ENCODE measurements at places on chromosomes 7 and 10.

DNA sequence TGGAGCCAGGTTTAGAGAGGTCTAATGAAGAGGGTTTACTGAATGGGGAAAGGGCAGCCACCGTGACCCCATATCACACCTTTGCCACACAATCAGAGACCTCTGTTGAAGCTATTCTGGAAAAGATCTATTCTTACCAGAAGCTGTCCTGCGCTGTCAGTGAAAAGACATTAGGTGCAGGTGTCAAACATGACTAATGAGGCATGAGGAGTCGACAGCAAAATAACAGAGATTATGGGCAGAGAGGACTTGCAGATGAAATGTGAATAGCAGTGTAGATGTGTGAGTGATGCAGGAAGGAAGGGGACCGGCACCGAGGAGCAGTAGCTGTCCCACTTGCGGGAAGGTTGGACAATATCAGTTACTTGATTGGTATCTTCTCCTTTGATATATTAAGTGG lies 627.7 kb upstream of the GALNT17 start:
- DNase-seq = no peak

GRCh38 chr10:106567629-106568028 lies 596.9 kb downstream of the SORCS1 start:
- no peak for DNase-seq

- DNase-seq = no peak
Measured at GRCh38 chr7:25314094-25314730, 85.9 kb upstream of the NPVF start.

- no peak for DNase-seq
Measured at GRCh38 chr10:48389272-48389671, 82.8 kb downstream of the MAPK8 start.

GRCh38 chr10:11849911-11850310 lies 26.8 kb downstream of the PROSER2 start:
- no peak for DNase-seq

DNA sequence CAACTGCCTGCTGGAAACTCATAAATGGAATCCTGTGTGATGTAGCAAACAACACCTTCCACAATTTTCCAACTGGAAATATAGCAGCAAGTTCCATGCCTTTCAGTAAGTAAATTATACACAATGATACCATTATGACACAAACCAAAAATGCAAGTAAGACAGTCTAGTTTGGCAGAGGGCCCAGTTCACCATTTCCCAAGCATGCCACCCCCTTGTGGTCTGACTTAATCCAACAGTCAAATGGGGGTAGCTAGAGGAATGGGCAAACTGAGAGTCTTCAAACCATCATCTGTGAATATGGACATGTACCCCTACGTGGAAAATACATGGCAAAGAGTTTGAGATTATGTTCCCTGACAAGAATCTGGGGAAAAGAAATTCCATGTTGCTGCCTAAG lies 137.6 kb upstream of the VWC2 start:
- no peak for DNase-seq

- no peak for DNase-seq
Measured at GRCh38 chr7:99296471-99296870, 23.8 kb downstream of the MYH16 start.

DNA sequence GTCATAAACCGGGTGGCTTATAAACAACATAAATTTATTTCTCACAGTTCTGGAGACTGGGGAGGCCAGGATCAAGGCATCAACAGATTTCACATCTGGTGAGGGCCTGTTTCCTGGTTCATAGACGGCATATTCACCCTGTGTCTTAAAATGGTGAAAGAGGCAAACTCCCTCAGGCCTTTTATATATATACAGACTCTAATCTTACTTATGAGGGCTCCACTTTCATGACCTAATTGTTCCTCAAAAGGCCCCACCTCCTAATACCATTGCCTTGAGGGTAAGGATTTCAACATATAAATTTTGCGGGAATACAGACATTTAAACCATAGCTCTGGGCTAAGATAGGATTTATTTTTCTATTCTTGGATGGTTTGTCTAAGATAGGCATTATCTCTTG lies 187.2 kb downstream of the PPP1R3A start:
- DNase-seq = no peak

GRCh38 chr10:106619346-106619745 lies 545.2 kb downstream of the SORCS1 start:
- DNase-seq = no peak

- DNase-seq = no peak
Measured at GRCh38 chr7:158751751-158752150, 47.1 kb upstream of the NCAPG2 start.

GRCh38 chr10:21458126-21458871 lies 67.2 kb downstream of the SKIDA1 start:
- DNase-seq = no peak

- no peak for DNase-seq
Measured at GRCh38 chr10:491667-492424, 197.6 kb downstream of the DIP2C start.

GRCh38 chr7:106369816-106370215 lies 85.0 kb upstream of the NAMPT start:
- no peak for DNase-seq

GRCh38 chr7:5314864-5315263 lies 32.1 kb downstream of the SLC29A4 start:
- DNase-seq = no peak

- no peak for DNase-seq
Measured at GRCh38 chr7:20839196-20839735, 52.6 kb upstream of the SP8 start.

- no peak for DNase-seq
Measured at GRCh38 chr7:123863461-123863860, 18.5 kb downstream of the HYAL4 start.

DNA sequence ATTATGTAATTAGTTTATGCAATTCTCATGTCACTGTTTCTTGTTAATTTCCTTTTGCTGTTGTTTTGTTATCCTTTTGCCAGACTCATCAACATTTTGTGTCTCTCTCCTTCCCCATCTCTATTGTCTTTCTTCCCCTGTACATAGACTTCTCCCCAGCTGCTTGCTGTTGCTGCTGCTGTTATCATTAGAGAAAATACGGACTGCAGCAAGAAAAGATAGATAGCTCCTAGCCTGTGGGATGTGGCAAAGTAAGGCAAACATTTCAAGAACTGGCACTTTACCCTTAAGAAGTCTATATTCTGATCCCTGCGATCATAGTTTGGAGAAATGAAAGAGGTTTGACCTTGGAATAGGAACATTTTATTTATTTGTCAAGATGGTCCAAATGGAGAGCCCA lies 162.2 kb downstream of the AOAH start:
- DNase-seq = no peak

DNA sequence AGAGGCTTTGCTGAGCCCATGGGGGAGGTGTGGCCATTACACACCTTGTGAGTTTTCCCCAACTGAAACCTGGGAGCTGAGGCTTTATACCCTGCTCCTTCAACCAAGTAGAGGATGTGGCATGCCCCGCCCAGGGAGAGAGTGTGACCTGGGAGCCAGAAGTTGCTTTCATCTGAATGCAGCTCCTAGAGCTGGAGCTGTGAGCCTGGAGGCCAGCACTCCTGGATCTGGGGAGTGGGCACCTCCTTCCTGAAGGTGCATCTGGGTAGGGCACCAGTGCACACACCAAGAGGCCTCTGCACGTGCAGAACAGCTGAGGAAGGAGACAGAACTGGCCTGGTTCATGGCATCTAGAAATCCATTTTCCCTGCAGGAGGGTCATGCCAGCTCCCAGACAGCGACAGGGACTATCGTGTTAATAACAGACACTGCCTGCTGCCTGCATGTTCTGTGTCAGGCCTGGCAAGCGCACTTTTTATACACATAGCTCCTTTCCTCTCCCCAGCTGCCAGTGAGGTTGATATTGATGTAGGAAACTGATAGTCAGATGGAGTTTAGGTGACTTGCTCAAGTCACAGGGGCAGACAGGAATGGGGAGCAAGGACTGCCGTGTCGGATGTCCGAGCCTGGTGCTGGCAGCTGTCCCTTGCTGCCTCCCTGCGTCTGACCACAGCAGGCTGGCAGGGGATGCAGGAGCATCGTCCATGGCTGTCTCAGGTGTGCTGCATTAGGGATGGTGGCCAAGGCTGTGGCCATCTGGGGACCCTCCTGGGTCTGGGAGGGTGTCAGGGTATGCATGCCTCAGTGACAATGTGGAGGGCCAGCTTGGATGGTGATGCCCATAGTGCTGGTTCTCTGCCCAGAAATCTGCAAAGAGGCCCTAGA lies 189.9 kb upstream of the CXCL12 start:
- DNase-seq = no peak

DNA sequence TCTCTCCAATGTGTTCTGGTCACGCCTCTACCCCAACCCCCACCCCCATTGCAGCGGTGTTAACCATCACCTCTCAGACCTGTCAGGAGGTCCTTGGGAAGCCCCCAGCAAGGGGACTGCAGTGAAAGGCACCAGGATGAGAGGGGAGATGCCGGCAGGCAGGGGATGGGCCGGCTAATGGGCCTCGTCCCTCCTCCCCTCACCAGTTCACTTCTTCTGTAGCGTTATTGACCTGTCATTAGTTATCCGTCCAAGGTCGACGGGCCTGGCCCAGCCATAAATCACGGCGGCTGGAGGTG lies 18.8 kb downstream of the POLL start:
- DNase-seq = no peak

- DNase-seq = peak; percentile 46
Measured at GRCh38 chr10:77173615-77174461, 463.8 kb downstream of the KCNMA1 start.

- no peak for DNase-seq
Measured at GRCh38 chr10:33337326-33337957, 3.0 kb upstream of the NRP1 start.

DNA sequence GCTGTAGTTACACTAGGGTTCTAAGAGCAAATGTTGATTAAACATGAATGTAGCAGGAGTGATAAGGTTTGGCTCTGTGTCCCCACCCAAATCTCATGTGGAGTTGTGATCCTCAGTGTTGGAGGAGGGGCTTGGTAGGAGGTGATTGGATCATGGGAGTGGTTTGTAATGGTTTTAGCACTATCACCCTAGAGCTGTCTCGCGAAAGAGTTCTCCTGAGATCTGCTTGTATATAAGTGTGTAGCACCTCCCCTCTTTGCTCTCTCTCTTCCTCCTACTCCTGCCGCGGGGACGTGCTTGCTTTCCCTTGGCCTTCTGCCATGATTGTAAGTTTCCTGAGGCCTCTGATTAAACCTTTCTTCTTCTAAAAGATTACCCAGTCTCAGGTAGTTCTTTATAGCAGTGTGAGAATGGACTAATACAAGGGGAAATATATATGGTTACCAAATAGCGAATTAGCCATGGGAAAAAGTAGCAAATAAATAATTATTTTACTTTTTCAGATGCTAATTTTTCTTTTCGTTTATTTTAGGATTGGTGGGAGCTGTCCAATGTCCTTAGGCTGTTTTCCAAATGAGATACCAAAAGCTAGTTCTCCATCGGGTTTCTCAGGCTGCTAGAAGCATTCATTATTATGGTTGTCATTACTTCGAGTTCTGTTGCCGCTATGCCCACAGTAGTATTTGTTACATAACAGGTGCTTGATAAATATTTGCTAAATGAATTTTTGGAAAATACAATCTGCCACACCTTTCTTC lies 58.7 kb downstream of the PTEN start:
- DNase-seq = no peak

- no peak for DNase-seq
Measured at GRCh38 chr10:30170814-30171213, 111.4 kb upstream of the JCAD start.

GRCh38 chr10:128952856-128953255 lies 514.2 kb upstream of the MGMT start:
- no peak for DNase-seq

DNA sequence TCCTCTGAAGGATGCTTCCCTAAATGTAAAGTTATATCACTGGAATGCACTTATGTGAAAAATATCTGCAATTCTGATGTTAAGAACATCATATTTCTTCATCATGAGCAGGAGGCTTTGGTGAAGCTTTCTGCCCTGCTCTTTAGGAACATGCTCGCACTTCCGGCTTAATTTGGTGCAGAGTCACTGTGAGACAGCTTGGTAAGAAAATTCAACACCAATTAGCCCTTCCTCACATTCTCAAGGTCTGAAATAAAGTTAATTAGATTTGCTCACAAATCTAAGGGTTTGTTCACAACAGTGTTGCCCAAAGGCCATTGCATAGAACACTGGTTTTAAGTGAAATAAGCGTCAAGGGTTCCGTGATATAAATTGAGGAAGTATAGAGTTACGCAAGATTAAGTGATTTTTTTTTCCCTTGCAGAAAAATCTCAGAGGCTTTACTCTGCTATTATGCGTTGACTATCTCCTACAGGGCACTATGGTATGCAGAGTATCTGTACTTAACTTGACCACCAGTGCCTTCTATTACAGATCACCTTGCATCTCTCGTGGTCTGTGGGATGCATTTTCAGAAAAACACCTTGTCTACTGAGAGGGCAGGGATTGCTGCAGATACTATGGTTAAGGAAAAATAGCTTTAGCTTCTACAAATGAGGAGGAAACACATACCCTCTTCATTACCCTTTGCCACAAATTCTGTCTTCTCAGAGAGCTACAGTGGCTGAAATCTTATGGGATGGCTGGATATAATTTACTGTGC lies 953.9 kb downstream of the TYW1 start:
- no peak for DNase-seq

DNA sequence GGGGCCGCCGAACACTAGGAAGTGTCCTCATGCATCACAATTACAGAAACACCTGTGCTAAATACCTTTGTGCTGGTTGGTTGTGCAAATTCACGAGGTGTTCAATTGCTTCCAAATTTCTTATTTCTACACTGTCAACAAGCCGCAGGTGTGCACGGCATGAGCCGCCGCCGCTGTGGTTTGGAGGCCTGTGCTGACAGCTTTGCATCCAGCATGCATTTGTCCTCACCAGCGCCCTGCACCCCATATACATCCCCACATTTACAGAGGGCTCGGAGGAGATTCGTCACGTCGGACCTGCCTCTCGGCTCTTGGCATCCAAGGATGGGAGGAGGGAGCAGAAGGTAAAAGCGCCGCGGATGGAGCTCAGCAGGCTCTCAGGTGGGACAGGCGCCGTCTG lies 305.3 kb upstream of the MKI67 start:
- no peak for DNase-seq

GRCh38 chr10:116521424-116522290 lies 24.1 kb upstream of the PNLIP start:
- DNase-seq = no peak

DNA sequence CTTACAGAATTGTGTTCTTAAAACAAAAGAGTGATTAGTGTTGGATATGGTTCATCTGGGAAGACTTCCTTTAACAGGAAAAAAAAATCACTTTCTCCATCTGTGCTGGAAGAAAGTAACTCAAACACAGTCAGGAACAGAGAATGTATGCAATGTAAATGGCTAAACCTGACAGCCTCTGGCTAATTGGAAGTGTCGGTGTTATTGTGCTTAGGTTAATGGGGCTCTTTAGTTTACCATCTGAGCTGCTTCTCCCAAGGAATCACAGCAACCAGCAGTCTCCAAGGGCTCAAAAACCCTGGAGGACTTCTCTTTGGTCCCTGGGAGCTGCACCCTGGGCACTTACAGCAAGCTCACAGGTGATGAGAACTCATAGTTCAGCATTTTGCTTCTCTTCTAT lies 724.5 kb downstream of the LRMDA start:
- DNase-seq = no peak

- DNase-seq = no peak
Measured at GRCh38 chr10:80487421-80487785, 33.3 kb downstream of the TSPAN14 start.

- no peak for DNase-seq
Measured at GRCh38 chr7:2079332-2080059, 153.2 kb downstream of the MAD1L1 start.

GRCh38 chr10:8269976-8270375 lies 215.5 kb downstream of the GATA3 start:
- no peak for DNase-seq

GRCh38 chr7:151829707-151830106 lies 47.2 kb downstream of the PRKAG2 start:
- no peak for DNase-seq

Data from H54 (cell line).